ENCODE measurements at places on chromosomes 2 and 18.

DNA sequence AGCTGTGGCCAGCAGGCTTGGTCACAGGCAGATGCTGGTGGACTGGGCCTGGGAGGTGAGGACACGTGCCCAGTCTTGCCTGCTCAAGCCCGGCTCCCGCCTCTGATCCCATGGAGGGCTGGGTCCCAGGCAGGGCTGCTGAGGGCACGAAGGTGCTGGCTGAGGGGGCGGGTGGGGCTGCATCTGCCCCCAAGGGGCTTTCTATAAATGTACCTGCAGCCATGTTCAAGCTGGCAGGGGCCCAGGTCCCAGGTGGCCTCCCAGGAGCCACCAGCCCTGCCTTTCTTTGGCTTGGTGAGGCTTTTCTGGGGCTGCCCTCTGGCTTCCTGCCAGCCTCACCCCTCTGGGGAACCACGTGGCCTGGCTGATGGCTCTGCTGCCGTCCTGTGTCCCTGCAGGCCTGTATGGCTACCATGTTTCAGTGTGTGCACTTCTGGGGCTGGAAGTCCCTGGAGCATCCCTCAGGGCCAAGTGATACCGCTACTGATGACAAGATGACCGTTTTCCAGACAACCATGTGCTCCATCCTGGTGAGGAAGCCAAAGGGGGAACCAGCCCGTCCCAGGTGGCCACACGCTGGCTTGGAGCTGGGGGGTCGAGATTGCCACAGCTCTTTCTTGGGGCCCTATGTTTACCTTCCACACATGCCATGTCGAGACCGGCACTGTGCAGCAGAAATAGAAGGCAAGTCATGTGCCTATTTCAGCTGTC is 23.2 kb downstream of the HJURP start:
- no peak for DNase-seq

GRCh38 chr2:97678298-97678697 is 8.8 kb downstream of the C2orf92 start:
- DNase-seq, result no peak

DNA sequence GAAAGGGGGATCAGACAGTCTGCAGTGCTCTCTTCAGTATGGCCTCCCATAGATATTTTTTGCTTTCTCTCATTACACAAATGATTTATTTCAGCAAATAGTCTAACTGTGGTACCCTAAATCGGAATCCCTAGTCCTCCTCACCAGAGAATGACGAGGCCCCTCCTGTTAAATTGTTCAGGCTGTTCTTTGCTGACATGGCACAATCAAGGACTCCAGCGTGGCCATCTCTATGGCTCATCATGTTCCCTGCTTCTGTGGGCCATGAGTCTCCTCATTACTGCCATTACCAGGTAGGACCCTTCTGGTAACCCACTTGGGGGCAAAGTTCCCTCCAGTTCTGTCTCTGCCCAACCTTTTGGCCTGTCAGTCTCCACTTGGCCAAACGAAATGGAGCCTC is 62.2 kb downstream of the NAB1 start:
- no peak for DNase-seq

DNA sequence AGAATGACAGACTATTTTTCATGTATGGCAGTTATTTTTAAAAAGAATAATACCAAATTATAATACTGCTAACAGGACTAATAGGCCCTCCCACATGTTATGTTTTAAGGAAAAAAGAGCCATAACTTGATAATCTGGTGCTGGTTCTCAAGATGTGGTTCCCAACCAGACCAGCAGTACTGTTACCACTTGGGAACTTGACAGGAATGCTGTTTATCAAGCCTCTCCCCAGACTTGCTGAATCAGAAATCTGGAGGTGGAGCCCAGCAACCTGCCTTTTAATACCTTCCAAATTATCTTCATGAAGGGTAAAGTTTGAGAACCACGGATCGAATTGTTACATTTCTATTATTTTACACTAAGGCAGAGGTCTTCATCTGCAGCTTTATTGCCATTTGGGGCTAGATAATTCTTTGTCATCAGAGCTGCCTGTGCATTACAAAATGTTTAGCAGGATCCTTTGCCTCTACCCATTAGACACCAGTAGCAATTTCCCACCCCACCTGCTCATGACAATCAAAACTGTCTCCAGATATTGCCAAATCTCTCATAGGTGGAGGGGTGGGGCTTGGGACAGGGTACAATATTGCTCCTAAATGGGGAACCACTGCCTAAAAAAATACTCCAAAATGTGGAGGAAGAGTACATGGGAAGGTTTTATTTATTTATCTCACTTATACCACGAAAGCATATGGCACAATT is 629.6 kb downstream of the ARHGAP15 start:
- DNase-seq, result no peak

GRCh38 chr2:225456619-225457260 is 57.2 kb downstream of the NYAP2 start:
- DNase-seq, result no peak

- no peak for DNase-seq
Observed at GRCh38 chr2:182506606-182507005, 79.8 kb upstream of the PDE1A start.

GRCh38 chr2:137938204-137938603 is 26.1 kb upstream of the HNMT start:
- no peak for DNase-seq

Measured in stimulated activated CD8-positive, alpha-beta memory T cell treated with anti-CD3 and anti-CD28 coated beads, Interleukin-4, amount 100 ng/mL, for 1 hour (primary cell).